ENCODE measurements at places on chromosomes 12 and 14.

DNA sequence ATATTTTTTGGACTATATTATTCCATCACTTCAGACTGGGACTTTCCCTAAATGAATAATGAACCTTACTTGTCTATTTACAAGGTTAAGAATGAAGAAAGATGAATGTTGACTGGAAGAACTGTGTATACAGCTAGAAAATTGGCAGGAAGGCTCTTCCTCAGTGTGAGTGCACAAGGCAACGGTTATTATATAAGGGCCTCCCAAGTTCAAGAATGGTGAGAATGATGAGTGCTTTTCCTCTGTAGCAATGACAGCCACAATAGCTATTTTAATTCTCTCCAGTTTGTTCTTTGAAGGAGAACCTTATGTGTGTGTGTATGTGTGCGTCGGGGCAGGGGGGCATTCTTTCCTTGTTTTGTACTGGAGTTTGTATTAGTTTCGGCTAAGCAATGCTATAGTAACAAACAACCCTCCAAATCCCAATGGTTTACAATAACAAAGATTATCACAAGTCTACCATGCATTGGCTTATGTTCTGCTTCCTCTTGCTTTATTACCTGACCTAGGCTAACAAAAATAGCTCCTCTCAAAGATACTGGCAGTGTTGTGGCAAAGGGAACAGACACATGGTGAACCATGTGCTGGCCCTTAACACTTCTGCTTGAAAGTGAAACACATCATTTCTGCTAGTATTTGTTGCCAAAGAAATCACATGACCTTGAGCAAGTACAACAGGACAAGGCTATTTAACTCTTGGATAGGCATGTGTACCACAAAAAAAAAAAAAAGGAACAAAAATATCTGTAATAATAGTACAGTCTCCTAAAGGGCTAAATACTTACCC is 139.5 kb downstream of the RMST start:
- DNase-seq: no peak

- no peak for DNase-seq
Measured at GRCh38 chr14:68239988-68240771, 420.6 kb downstream of the RAD51B start.

DNA sequence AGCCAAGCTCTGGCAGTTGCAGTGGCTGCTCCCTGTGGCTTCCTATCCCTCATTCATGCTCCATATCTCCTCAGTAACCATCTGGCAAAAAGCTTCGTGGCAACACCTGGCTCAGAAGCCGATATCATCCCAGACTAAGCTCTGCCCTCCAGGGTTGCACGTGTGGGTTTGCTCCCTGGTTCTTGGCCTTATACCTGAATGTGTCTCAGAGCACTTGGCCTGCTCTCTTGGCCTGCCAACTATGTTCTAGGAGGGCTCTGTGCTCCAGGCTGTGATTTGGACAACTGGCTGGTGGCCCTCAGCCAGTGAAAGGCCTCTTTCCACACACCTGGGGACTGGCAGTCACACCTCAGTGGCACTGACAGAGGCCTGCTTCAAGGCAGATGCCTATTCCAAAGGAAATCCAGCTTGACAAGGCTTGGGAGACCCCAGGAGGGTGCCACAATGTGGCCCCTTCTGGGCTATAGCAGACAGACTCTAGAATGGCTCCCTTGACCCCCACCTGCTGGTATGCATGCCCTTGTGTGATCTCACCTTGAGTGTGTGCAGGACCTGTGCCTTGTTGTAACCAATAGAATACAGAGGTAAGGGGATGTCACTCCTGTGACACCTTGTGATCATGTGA is 10.5 kb downstream of the PLD4 start:
- no peak for DNase-seq

DNA sequence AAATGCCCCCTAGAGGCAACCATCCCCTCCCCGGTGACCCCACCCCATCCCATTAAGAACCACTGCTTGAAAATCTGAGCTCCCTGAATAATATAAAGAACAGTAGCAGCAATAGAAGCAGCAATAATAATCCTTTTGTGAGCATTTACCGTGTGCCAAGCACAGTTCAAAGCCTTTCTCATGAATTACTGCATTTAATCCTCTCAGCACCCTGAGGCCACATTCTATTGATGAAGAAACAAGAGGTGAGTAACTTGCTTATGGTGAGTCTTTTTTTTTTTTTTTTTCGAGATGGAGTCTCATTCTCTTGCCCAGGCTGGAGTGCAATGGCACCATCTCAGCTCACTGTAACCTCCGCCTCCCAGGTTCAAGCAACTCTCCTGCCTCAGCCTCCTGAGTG is 65.0 kb downstream of the KCNK10 start:
- DNase-seq: no peak

DNA sequence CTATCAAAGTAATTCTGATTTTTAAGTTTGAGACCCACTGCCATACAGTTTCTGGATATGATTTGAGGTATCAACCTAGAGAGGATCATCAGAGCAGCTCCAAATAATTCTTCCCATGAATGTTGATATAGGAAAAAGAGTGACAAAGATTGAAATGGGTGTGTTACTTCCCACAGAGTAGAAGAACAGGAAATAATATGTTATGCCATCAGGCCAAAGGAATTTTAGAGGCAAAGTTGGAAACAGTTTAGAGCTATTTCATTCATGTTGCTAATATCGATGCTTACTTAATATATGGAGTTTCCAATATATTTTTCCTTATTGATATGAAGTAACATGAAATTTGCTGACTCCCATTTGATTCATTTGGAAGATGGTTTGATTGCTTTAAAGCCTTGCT is 8.9 kb upstream of the MSRB3 start:
- DNase-seq: no peak

DNA sequence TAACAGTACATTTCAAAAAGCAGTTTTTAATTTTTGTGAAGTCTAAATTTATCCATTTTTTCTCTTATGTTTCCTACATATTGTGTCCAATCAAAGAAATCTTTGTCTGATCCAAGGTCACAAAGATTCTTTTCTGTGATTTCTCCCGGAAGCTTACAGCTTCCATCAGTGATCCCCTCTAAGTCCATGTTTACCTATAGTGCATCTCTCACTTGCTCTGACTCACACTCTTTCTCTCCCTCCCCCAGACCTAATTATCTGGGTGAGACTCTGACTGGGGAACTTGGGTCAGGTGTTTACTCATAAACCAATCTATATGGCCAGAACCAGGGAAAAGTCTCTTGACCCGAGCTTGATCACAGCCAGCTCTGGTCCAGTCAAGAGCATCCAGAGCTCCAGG is 224.4 kb downstream of the SPTSSA start:
- DNase-seq: no peak

- peak; percentile 79 for DNase-seq
Measured at GRCh38 chr12:98750511-98750910, 105.4 kb downstream of the APAF1 start.

DNA sequence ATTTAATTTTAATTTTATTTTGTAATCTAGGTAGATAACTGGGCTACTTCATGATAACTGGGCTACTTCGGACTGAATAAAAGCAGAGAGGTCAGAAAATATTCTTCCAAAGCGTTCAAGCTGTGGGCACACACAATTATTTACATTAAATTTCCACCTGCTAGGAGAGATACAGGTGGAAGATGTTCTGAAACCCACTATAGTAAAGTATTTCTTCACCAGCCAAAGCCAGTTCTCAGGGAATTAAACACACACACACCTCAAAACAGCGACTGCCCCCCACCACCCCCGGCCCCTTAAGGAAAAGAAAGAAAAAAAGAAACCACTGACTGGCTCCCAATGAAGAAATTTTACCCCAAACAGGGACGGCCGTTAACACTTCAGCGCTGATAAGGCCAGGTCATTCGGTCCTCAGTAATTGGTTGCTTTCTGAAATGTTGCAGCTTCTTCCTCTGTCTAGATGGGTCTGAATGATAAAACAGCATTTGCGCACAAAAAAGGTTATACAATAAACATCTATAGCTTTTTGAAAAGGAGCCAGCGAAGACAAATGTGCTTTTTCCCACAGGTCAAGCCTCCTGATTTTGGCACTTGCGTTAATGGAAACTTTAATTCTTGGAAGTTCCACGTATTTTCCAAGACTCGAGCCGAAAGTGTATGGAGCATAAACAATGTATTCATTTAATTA is 771 bp upstream of the KCNJ8 start:
- DNase-seq: no peak

DNA sequence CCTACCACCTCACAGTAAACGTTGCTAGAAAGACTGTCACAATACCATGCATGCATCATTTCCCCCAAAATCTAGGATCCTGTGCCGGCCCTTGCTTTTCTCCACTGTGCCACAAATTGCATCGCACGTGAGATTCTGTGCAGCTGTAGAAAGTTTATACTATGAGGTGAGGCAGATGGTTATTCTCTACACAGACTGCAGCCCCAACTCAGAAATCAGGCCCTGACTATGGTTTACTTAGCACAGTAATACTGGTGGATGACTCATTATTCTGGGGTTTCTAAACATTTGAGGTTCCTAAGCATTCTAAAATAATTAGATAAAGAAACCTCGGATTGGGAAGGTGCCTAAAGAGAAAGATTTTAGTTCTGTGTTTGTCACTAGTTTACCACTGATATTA is 163.8 kb upstream of the CCDC198 start:
- no peak for DNase-seq

- DNase-seq: peak; percentile 52
Measured at GRCh38 chr14:64388533-64389285, 556 bp downstream of the MTHFD1 start.

GRCh38 chr14:103279142-103280025 is 54.7 kb upstream of the EIF5 start:
- DNase-seq: no peak

DNA sequence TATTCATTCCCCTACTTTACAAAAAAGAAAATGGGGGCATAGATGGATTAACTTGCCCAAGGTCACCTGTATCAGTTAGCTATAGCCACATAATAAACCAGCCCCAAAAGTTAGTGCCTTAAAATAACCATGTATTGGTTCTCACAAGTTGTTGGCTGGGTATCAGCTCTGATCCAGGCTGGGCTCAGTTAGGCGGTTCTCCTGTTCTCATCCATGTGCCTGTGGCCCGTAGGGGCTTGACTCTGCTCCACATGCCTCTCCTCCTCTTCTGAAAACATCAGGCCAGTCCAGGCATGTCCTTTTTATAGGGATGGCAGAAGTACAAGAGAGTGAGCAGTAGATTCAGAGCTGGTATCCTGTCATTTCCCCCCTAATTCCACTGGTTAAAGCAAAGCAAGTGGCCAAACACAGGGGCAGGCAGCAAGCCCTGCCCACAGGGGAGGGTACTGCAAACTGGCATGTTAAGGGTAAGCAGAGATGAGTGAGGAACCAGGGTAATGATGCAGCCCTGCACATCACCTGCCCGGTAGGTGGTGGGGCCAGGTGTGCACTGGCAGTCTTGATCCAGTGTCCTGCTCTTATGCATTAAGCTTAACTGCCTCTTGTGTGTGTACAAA is 47.9 kb upstream of the TUNAR start:
- no peak for DNase-seq

- no peak for DNase-seq
Measured at GRCh38 chr14:72479461-72479931, 414.4 kb downstream of the DPF3 start.

All from occipital lobe (tissue), 3 donors.